Muscle of arm (tissue), 14 donors: ENCODE measurements at places on chromosomes 2 and 18. TPM values are rescaled to one million over a fixed set of nuclear protein-coding genes. Genes with fewer than 3 reads are reported as not detected.

Gene REG3A
- polyA plus RNA-seq, result not detected

Gene DOK6
- polyA plus RNA-seq, result 2.7 TPM

Gene STPG4
- not detected for polyA plus RNA-seq

Gene SLC30A3
- polyA plus RNA-seq, result 0.57 TPM

Gene GAD1
- 2.5 TPM for polyA plus RNA-seq

Gene CXCR1
- polyA plus RNA-seq, result 0.07 TPM

Gene PFN4
- 2.5 TPM for polyA plus RNA-seq

Gene EMILIN1
- polyA plus RNA-seq, result 39.9 TPM

GRCh38 chr2:38835990-38836389, 39.7 kb downstream of the DHX57 start:
- DNase-seq, result no peak

DNA sequence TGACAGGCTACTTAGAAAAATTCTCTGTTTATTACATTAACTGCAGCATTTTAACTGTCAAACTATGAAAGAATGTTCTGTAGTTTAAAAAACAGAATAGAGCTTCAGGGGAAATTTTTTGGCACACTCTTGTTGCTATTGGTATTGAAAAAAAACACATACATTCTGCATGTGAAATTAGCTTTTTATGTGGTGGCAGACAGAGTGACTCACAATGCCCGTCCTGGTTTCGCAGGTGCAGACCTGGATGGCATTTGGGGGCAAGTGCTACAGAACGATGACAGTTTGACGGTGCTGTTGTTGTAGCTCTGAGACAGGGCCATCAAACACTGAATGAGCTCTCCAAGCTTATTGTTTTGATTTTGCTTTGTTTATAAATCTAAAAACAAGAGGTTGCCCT, 105.0 kb upstream of the MAP3K20 start:
- DNase-seq, result no peak

DNA sequence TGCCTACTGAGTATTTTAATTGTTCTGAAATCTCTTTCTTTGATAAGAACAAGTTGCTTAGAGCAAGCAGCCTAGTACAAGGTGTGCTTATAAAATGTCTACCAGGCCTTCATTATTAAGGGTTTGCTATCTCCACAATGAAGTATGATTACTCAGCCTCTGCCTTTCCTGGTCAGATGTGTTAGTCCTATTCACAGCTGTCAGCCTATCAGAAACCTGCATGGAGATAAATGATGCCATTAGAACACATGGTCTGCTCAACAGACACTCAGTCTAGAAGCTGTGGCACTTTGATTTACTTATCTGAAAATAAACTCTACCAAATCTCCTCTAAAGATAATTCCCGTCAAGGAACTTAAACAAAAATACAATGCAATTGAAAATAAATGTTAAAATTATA, 448.7 kb downstream of the ERBB4 start:
- no peak for DNase-seq

DNA sequence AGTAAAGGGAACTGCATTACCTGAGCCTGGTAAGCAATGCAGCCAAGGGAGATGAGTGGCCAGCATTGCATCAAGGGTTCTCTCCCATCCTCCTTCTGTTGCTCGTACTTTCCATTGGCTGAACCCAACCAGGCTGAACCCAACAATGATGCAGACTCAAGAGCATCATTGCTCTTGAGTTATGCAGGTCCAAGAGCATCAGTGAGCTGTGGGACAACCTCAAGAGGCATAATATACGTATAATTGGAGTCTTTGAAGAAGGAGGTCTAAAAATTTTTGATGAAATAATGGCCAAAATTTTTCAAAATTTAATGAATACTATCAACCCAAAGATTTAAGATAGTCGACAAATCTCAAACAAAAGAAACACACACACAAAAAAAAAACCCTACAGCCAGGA, 213.0 kb downstream of the RNF152 start:
- no peak for DNase-seq

DNA sequence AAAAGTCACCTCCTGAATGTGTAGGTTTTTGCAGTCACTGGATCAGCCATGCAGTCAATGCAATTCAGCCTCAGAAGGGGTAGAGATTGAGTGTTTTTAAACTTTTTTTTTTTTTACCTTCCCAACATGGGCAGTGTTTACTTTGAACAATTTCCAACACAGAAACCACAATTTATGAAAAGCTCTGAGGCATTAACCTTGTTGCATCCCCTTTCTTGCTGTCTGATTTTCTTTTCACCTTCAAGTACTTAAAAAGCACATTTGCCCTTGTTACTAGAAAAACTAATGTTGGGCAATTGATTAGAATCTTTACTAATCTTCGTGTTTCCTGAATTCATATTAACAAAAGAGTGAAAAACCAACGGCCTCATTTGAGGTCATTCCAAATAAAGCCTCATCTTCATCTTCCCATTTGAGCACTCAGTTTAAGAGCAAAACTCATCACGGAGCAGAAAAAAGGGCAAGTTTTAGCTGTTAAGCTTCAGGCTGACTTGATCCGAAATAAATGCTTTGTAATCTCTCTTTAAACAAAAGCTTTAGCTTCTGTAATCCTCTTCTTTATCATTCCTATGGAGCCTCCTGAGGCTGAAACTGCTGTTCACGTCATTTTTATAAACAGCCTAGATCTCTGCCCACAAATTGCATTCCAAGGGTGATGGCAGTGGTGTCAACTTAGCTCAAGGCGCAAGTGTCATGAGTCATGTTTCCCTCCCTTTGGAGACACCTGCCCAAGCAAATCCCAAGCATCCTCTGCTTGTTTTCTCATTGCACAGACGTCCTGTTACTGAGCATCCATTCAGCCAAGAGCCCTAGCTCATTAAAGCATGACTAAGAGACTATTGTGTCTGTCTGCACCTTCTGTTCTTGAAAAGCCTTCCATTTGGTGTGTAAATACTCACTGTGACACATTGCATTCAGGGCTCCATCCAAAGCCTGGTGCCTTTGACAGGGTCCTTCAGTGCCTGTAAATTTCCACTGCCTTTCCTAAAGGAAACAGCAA, 107.7 kb downstream of the HNMT start:
- no peak for DNase-seq

DNA sequence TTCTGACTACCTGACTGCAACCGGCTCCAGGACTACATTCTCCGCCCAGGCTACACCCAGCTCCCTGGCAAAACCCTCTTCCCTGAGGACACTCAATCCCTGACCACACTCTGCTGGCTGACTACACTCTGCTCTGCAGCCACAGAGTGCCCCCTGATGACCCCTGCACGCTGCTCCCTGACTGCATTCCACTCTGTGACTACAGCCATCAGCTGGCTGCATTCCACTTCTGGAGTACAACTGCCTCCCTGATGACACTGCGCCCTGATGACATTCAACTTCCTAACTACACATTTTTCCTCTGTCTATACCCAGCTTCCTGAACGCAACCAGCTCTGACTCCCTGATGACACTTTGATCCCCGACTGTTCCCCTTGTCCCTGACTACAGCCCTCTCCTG, 71.3 kb upstream of the NRXN1 start:
- DNase-seq, result no peak

DNA sequence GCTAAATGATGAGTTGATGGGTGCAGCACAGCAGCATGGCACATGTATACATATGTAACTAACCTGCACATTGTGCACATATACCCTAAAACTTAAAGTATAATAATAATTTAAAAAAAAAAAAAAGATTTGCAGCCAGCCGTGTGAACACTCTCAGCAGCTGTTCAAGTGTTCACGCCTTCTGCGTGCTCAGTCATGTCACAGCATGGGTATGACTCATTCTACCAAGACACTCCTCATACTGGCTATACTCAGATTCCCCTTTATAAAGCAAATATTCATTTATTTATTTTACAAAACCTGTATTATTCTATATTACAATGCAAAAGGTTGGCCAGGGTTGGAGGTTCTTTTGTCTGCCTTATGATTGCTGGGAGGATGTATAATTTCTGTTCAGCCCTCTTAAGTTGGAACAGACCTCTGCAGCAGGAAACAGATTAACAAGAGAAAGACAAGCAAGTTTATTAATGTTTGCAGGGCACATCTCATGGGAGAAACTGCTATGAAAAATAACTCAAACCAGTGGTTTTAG, 1230.6 kb upstream of the CHAC2 start:
- peak; percentile 13 for DNase-seq

DNA sequence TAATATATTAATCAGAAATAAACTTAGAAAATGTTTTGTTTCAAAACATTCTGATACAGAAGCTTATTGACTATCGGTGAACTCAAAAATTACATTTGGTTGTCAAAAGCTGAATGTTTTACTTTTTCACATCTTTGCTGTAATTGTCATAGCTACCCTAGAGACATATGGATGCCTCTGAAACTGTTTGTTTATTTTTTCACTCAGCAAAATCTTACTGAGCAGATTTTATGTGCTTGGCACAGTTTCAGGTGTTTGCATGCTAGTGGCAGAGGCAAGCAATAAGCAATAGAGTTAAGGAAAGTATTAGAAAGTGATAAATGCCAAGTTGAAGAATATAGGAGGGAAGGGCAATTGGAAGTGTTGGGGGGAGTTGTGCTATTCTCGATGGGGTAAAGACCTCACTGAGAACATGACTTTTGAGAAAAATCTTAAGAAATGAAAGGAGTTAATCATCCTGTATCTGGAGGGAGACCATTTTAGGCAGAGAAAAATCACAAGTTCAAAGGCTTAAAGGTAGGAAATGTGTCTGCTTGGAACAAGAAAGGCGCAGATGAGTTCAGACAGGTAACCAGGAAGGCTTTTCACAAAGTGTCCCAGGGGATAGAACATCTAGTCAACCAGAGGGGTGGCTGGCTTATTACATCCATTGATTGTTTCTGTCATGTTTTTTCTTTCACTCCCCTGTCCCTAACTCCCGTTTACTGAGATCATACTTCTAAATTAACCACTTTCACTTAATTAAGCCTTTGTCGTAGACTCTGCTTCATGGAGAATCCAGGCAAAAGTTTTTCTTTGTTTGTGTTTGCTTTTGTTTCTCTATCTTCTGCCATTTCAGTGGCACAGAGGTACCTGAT, 27.2 kb upstream of the COBLL1 start:
- DNase-seq, result no peak

GRCh38 chr2:240130393-240131195, 5.5 kb downstream of the COPS9 start:
- DNase-seq, result no peak

- DNase-seq, result no peak
Observed at GRCh38 chr2:172921532-172922236, 154.0 kb upstream of the MAP3K20 start.

GRCh38 chr18:21000667-21001066, 110.9 kb downstream of the ROCK1 start:
- no peak for DNase-seq

- no peak for DNase-seq
Observed at GRCh38 chr2:27320958-27321543, 1.8 kb downstream of the MPV17 start.

DNA sequence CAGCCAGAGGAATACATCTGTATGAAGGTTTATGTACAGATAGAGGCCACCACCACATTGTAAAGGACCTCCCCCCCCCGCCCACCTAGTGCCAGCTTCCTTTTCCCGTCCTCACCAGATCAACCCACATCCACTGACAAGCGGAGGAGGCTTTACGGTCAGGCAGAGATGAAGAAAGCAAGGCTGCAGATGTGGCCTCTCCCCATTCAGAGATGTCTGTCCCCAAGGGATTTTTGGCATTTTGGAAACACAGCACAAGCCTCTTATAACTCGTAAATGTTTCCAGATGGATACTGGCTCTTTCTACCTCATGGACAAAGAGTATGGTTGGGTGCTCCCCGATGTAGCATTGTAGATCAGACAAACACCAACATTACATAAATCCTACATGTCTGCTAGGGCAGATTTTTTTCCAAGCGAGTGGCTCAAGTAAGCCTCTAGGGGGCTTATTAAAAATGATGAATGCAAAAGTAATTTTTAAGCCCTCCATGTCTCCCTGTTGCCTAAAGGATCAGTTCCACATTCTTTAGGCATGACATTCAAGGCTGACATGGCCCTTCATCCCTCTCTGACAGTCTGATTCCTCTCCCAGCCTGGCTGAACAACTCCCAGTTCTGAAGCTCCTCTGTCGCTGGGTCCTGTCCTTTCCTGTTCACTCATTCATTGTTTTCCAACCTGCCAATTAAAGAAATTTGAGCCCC, 11.7 kb downstream of the VIT start:
- peak; percentile 82 for DNase-seq

- no peak for DNase-seq
Observed at GRCh38 chr18:62454527-62454926, 68.3 kb upstream of the ZCCHC2 start.

DNA sequence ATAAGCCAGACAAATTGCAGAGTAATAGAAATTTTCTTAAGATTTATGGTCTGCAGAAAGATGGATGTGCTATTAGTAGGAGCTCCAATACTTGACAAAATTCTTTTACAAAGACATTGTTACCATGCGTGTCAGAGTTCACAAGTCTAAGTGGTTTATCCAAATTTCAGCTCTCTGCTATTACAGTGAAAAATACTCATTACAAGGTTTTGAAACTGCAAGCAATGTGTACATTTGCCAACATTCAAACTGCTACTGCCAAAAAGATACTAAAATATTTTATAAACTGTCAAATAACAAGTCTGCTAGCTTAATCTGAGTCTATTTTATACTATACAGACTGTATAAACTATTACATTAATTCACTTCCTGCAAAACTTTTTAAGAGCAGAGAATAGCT, 1341.5 kb upstream of the ACVR2A start:
- no peak for DNase-seq

DNA sequence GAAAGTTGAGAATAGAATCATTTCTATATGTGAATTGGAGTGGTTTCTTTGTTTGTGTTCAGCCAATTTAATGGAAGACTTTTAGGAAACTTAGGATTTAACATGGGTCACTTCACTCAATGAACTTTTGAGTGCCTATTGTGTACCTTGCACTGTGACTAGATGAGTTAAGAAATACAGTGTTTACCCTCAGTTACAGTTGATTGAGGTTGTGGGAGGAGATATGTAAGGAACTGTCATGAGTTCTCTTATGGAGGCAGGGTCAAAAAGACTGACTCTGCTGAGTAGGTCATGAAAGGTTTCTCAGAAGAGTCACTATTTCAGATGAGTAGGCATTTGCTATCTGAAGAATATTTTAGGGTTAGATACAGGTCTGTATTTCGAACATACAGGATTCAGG, 98.6 kb downstream of the RAB3GAP1 start:
- no peak for DNase-seq

GRCh38 chr2:240480834-240481623, 45.6 kb downstream of the GPC1 start:
- no peak for DNase-seq

- DNase-seq, result no peak
Observed at GRCh38 chr2:925309-925708, 25.3 kb upstream of the SNTG2 start.

DNA sequence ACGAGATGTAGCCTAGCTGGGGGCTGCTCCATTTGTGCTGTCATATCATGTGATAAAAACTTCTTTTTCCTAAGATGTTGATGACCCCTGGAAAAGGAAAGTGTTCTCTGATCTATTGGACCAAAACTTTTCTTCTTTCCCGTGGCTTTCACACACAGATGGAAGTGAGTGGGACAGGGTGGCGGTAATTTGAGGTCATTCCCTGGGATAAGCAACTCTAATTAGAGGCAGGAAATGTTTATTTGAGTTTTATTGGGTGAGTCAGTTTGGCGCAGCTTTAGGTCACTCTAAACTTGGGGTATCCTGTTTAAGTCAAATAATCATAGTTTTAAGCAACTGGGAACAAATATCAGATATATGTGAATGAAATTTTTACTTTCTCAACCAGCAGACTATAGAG, 221.0 kb upstream of the EPAS1 start:
- DNase-seq, result no peak
